Fibroblast of mammary gland (primary cell): ENCODE measurements at places on chromosomes 1 and 21.
A peak's percentile ranks its signal among the peaks of the same experiment; 100 is the strongest.

DNA sequence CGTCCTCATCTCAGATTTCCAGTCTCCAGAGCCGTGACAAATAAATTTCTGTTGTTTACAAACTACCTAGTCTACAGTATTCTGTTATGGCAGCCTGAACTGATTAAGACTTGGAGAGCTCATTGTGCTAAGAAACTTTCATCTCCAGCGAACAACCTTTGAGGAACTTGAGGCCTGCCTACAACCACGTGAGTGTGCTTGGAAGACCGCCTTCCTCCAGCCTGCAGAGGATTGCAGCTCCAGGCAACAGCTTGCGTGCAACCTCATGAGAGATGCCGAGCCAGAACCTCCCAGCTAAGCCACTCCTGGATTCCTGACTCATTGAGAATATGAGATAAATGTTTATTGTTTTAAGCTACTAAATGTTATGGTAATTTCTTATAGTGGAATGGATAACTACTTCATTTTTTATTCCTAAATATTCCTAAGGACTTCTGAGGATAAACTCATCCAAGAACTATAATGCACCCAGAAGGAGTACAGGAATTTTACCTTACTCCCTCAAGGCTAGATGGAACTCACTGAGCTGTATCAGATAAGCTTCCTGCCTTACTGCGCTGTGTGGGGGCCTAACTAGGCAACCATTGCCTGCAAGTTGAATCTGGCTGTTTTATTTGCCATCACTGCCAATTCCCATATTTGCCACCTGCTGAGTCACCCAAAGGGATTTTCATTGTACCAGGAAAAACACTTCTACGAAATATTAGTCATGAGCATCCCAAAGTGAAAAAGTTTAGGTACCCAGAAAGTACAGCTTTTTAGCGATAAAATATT, 17.6 kb downstream of the FAM177B start:
- DNase-seq, result peak; percentile 97

GRCh38 chr1:942864-943533, 16.1 kb downstream of the NOC2L start:
- peak; percentile 64 for DNase-seq

- DNase-seq, result no peak
Measured at GRCh38 chr1:198056255-198056654, 100.5 kb upstream of the NEK7 start.

DNA sequence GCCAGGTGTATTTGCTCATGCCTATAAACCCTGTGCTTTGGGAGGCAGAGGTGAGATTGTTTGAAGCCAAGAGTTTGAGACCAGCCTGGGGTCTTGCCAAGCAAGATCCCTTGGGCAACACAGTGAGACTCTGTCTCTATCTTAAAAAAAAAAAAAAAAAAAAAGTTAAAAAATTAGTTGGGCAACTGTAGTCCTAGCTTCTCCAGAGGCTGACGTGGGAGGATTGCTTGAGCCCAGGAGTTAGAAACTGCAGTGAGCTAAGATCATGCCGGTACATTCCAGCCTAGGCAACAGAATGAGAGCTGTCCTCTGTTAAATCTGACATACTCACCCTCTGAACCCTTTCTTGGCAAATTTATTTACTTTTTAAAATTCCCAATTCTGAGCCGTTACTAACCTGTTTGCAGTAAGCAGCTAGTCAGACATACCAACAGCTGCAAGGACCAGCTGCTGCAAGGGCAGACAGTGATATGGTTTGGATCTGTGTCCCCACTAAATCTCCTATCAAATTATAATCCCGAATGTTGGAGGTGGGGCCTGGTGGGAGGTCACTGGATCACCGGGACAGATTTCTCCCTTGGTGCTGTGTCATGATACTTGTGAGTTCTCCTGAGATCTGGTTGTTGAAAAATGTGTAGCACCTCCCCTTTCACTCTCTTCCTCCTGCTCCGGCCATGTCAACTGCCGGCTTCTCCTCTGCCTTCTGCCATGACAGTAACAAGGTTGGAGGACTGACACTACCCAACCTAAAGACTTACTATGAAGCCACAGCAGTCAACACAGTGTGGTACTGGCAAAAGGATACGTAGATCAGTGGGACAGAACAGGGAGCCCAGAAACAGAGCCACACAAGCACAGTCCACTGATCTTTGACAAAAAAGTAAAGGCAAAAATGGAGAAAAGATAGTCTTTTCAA, 10.6 kb downstream of the PARP1 start:
- peak; percentile 32 for DNase-seq

DNA sequence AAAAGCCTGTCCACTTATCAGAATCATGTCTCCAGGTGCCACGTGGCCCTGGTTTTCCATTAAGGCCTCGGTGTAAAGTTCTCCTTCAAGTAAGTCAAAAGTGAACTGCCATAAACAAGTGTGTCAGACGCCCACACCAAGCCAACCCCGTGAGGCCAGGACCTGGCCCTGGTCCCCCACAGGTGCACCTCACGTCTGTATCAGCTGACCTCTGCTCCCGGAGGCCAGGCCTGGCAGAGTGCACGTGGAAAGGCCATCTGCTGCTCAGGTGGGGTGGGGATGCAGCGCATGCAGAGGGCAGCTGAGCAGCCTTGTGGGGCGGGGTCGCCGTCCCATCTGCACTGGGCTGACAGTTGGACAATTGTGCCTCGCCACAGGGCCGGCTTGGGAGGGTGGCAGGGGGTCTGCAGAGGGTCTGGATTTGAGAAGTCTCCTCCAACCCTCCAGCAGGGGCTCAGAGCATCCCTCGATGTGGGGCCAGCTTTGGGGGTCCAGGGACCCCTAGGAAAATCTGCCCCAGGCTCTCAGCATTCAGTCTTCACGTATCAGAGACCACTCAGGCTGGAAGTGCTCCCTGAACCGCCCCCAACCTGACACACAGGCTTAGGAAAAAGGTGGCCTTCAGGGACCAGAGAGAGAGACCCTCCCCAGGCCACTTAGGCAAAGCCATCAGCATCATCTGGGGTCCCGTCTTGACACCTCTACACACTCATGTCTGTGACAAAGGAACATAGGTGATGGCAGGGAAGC, 3.0 kb downstream of the SLC19A1 start:
- DNase-seq, result no peak

GRCh38 chr21:31870472-31871193, 2.2 kb upstream of the HUNK start:
- DNase-seq, result no peak

DNA sequence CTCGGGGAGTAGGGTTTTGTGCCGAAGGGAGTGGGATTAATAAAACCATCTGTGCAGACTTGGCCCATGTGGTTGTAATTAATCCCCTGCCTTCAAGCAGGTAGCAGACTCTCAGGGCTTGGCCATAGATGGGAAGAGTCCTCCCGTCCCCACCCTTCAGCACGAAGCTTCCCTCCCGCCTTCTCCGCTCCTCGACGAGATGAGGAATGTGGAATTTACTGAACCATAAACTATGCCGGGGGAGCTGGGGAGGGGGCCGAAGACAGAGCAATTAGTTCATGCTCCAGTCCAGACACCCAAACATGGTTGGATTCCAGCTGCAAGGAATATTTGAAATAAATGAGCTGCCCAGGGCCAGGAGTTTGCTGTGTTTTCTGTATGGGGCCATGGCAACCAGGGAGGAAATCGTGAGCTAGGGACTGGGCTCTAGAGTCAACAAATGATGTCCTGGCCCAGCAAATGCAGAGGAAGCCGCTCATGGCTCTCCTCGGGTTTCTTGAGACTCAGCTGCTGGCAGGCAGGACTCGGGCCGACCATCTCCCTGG, 78.8 kb downstream of the SPSB1 start:
- peak; percentile 34 for DNase-seq

DNA sequence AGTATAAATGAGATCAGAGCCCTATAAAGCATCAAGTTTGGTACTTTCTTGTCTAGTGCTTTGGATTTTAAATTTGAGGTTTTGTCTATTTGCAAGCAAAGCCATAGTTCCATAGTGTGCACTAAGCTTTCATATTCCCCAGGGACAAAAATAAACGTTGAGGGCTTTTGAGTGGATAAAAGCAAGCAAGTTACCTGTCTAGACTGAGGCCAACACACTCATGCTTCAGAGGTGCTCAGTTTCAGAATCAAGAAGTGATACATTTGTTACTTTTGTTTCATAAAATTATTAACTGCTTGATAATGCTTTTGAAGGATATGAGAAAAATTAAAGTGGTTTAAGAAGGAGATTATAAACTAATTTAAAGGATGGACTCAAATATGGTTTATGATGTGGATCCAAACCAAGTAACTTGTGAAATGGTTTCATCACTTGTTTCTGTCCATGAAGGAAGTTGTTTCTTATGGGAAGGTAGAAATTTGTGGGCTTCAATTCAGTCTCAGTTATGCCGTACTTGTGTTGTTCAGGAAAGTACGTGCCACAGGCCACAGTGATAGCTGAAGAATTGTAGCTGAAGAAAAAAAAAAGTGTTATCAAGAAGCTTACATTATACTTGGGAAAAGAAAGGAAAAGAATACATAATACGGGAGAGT, 71.2 kb downstream of the CHRM3 start:
- DNase-seq, result no peak

- peak; percentile 15 for DNase-seq
Measured at GRCh38 chr1:67134695-67135094, at the start of gene C1orf141. Gene C1orf141 (minus strand): TSS chr1:67134970. CDS start chr1:67127240, 7,730 bp downstream.

DNA sequence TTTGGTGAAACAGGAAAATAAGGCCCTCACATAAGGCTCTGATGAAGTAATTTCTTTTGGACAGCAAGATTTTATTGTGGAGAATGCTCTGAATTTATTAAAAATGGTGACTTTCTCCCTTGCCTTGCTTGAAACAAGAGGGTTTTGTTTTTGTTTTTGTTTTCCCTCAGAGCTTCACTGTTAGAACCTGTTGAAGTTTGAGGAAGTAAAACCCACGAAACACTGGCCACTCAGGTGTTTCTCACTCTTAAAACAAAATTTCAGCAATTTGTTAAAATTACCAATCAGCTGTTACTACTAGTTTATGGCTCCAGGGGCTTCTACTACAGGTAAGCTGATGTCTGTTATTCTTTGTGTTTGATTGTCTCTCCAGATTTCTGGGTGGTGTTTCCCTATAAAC, 112.6 kb upstream of the B3GALT2 start:
- DNase-seq, result no peak

- DNase-seq, result no peak
Measured at GRCh38 chr1:221992427-221992826, 250.5 kb upstream of the DUSP10 start.

DNA sequence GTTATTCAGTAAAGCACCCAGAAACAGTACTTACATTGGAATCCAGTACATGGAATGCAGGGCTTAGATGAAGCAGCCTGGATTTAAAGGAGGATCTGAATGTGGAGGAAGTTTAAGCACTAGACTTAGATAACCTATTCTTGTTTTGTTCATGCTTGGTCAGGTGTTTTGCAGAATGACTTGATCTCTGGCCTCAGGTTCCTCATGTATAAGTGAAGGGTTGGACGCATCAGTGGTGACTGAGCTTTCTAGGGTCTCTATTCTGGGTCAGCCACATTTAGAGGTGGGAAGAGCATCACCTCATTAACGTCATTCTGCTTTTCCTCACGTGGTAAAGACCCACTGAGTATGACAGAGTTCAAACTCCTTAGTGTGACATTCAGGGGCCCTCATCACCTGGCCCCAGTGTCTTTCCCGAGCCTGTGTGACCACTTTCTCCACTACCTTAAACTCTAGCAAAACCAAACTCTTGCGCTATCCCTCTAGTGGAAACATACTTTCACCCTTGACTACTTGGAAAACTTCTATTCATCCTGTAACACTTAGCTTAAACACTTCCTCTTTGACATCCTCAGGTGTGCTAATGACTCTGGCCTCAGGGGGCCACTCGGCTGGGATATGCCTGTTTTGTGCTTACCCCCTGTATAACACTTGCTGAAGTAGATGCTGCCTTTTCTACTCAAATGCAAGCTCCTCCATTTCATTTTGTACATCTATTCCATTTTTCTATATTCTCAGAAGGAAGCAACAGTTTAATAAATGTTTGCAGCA, 871 bp upstream of the ERICH3 start:
- DNase-seq, result no peak

DNA sequence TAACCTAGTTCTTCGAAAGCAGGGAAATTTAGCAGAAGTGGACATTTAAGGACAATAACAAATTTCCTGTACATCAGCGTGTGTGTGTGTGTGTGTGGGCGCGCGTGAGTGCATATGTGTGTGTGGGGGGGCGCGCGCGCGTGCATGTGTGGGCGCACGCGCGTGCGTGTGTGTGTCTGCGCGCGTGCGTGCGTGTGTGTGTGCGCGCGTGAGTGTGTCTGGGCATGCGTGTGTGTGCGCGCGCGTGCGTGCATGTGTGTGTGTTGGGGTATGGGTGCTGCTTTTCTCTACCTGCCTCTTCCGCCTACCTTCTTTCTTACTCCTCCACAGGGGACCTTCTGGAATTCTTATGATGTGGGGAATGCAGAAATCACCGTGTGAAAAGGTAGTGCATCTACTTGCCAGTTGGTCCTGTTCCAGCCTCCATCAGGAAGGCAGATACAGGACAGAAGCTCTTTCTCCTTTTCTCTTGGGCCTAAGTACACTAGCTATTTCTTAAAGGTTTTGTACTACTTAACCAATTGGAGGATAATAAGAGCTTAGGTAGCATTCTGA, 165.4 kb upstream of the KCNK2 start:
- no peak for DNase-seq

DNA sequence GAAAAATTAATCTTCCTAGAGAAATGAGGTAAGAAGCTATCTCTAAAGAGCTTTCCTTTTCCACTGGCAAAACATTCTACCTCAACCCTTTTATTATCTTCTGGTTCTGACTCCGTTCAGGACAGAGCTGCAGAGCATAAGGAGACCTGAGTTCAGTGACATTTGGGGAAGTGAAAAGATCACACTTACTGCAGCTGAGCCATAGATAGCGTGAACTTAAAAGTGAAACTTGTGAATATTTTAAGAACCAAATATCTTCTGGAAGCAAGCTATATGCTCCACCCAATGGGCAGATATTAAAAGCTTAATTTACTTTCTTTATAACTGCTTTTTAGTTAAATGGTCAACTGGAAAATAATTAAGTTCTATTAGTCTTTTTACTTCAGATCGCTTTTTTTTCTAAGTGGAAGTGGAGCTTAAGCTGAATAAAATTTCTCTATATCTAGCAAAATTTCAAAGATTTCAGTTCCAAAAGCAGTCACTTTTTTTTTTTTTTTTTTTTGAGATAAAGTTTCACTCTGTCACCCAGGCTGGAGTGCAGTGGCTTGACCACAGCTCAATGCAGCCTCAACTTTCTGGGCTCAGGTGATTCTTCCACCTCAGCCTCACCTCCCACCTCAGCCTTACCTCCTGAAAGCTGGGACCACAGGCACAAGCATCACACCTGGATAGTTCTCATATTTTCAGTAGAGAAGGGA, 11.9 kb downstream of the PTPN22 start:
- DNase-seq, result no peak

GRCh38 chr1:77994117-77994705, 10.5 kb upstream of the DNAJB4 start:
- no peak for DNase-seq

GRCh38 chr1:167106119-167106461, 12.2 kb downstream of the STYXL2 start:
- no peak for DNase-seq

- no peak for DNase-seq
Measured at GRCh38 chr1:25006770-25007169, 76.7 kb upstream of the RUNX3 start.

DNA sequence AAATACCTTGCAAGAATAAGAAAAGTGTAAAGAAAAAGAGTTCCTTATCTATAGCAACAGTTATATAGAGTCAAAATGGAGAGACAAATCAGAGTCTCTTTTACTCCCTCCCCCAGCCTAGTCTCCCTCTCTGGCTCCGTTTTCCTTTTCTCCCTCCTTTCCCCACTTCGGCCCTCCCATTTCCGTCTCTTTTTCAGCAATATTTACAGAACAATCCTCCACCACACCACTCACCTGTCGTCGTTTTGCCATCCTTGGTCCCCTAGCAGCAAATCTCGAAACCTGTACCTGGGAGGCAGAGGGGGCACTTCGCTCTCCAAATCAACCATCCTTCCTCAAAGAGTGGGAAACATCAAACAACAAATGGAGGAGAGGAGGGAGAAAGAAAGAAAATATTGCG, 259 bp downstream of the KCNT2 start:
- no peak for DNase-seq
